ENCODE measurements at places on chromosomes 1 and 21.

DNA sequence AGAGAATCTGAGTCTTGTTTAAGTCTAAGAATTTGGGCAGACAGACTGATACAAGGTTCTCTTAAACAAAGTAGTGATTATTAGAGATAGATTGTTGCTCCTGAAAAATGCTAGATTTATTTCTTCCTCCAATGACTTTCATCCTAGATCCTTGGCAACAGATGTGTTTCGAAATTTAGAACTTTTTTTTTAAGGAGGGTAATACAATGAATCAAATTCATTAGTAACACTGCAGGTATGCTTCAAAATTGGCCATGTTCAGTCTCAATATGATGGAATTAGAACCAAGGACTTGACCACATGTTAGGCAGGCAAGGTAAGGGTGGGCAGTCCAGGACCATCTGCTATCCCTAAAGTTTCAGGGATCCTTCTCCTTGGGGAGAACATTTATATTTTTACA lies 4.5 kb upstream of the LCE1F start:
- DNase-seq, result no peak

- no peak for DNase-seq
These were observed 134.0 kb upstream of the ARHGEF16 start for GRCh38 chr1:3320246-3321152.

- peak; percentile 4 for DNase-seq
These were observed 224.6 kb downstream of the FAF1 start for GRCh38 chr1:50735443-50735842.

- no peak for DNase-seq
These were observed 111.1 kb downstream of the CLEC20A start for GRCh38 chr1:178385662-178386061.

DNA sequence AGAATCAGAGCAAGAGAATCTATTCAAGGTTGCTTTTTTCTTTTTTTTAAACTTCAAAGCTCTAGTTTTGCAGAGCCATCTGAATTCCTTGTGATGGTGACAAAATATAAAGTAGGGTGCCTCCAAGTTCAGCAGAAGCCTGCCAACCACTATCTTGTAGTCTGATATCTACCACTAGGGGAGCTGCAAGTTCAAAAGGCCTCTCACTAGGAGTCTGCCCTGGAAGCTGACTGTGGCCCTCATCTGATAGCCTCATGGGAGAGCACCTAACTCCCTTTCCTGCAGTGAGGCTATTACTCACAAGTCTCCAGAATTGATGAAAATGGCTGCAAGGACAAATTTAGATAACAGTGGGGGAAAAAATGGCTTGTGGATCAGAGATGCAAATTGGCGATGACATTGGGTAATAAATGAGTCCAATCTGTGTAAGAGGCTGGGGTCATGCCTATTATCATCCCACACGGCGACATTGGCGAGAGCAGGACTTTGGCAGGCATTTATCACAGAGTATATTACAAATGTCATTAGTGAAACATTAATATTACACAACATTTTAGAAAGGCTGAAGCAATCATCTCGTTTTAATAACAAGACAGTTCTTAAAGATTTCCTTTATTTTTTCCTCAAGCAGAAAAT lies 10.7 kb upstream of the ZP4 start:
- peak; percentile 42 for DNase-seq

DNA sequence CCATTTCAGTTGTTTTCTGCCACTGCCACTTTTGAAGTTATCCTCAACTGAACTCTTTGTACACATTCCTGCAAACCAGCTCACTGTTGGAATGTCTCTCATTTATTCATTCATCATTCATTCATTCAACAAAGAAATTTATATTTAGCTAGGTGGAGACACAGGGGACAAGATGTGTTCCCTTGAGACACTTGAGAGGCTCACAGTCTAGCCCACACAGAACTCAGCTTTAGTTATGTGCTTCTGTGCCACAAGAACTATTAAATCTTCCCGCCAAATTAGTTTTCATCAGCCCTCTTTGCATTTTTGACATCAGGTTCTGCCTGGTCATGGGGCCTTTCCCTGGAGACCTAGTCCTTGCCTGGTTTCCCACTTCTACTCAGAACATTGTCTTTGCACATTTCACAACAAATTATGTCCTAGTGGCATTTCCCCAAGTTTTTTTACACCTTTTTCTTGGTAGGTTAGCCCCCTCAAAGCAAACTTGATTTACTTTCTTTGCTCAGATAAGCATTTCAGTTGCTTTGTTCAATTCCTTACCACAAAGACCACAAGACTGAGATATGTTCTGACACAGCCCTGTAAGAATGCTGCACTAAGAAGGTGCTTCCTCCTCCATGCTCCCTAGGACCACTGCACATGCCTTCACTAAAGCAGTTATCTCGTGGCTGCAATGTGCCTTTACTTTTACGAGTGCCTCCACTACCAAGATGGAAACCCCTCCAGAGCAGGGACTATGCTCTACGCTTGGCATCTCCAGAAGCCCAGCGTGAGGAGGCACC lies 31.0 kb downstream of the ILDR2 start:
- no peak for DNase-seq

DNA sequence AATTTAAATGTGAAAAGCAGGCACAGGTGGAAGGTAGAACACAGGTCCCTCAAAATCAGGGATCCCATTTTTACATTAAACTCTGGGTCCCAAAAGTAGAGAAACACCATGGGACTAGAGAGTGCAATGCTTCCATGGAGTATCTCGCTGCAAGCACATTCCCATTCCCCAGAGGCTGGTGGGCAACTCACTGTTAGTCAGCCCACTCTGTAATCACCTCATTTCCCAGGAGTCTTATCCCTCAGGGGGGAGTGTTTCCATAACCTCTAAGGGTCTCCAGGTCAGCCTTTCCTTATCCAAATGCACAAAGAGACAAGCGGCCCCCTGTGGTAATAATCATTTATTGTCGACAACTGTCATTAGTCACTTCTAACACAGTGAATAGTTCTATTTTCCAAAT lies 490.1 kb upstream of the LRRC7 start:
- DNase-seq, result no peak

GRCh38 chr21:36544545-36544944 lies 64.6 kb upstream of the CLDN14 start:
- DNase-seq, result no peak

- peak; percentile 24 for DNase-seq
These were observed 36.1 kb upstream of the RGS1 start for GRCh38 chr1:192539297-192540092.

GRCh38 chr1:246727594-246727993 lies 3.4 kb downstream of the SCCPDH start:
- no peak for DNase-seq

DNA sequence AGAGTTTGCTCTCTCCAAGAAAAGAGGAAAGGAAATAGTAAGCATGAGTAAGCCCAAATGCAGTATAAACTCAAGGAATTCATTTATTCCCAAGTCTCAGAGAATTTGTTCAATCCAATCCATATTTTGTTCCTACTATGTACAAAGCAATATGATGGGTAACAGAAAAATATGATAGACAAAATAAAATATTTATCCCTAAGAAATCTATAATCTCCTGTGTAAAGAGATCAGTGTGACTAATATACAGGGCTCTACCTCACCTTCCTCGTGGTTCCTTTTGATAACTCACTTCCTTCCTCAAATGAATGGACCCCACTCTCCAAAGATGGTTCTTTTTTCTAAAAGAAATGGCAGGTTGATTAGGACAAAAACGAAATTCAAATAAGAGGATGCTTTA lies 7.6 kb downstream of the CLSPN start:
- no peak for DNase-seq

GRCh38 chr1:203596673-203597210 lies 29.9 kb upstream of the ATP2B4 start:
- no peak for DNase-seq

- no peak for DNase-seq
These were observed 33.7 kb downstream of the RAB3B start for GRCh38 chr1:51956528-51957509.

GRCh38 chr1:219503604-219504003 lies 109.3 kb downstream of the ZC3H11B start:
- no peak for DNase-seq

DNA sequence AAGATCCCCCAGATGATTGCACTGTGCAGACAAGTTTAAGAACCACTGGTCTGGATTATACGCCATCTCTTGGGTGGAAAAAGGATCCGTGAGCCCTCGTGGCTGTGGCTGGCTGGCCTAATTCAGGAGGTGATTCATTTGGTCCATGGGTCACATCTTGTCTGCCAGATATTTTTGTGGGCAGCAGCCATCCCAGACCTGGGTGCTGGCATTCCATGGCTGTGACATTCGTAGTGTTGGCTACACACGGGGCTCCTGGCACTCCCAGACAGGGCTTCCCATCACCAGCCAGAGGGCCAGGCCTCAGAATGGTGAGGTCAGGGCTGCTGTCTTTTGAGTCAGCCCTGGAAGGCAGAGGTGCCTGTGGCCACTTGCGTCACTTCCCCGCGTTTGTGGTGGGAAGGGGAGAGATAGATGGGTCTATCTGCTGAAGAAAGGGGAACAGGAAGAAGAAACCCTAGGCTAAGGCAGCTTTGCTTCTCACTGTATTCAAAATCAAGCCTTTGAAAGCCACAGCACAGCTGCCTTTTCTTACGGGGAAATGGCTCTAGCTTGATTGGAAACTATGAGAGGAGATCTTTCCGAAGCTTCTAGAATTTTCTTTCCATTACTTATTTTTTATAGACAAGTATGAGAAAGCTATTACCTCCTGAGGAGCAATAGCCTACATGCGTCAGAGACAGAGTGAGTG lies 32.4 kb downstream of the EIF2D start:
- DNase-seq, result peak; percentile 68

- DNase-seq, result no peak
These were observed 95.5 kb downstream of the KAZN start for GRCh38 chr1:14693949-14694348.

DNA sequence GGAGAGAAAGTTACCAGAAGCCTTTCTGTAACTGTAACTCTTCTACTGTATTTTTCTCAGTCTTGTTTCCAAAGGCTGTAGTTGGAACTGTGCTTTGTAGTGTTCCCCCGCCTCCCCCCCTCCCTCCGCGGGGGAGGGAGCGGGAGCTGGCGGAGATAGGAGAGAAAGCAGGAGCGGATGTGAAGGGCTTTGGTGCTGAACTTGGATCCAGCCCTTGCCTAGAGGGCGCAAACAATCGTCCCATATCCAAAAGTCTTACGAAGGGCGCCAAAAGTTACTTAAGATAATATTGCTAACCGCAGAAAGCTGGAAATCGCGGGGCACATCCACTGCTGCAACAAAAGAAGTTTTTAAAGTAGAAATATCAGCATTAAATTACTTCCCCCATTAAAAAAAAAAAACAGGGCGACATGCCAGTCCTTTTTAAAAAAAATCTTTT lies 2.4 kb upstream of the NFIA start:
- DNase-seq, result no peak

DNA sequence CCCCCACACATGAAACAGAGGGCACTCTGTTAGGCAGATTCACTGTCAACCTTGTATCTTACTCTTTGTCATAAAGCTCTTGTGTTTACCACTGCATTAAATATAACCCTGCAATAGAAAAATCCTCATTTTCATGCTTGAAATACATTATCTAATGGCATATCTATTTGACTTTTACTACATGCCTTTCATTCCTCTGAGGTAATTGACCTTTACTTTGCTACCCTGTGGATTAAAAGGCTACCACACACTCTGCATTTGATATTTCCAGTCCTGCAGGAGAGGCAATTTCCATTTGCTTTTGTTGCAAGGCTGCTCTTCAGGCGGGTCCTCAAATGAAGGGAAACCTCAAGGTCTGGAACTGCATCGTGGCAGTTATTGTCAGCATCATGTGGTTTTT lies 238.0 kb downstream of the NTNG1 start:
- DNase-seq, result no peak

DNA sequence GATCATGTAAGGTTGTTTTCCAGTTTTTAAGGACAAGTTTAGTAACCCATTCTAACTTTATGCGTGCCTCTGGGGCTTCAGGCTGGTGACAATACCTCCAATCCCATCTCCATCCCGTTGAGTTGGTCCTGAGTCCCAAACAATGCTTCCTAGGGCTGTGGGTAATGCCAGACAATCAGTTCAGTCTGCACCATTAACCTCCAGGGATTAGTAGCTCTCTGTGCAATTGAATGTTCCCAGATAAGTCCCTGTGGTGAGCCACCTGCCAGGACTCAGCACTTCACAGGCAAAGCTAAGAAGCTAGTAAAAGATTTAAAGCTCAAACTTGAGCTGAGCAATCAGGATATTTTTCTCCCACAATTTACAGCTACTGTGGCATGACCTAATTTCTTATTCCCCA lies 462.2 kb upstream of the PTBP2 start:
- DNase-seq, result no peak

GRCh38 chr1:116529199-116529631 lies 41.6 kb downstream of the CD58 start:
- no peak for DNase-seq

DNA sequence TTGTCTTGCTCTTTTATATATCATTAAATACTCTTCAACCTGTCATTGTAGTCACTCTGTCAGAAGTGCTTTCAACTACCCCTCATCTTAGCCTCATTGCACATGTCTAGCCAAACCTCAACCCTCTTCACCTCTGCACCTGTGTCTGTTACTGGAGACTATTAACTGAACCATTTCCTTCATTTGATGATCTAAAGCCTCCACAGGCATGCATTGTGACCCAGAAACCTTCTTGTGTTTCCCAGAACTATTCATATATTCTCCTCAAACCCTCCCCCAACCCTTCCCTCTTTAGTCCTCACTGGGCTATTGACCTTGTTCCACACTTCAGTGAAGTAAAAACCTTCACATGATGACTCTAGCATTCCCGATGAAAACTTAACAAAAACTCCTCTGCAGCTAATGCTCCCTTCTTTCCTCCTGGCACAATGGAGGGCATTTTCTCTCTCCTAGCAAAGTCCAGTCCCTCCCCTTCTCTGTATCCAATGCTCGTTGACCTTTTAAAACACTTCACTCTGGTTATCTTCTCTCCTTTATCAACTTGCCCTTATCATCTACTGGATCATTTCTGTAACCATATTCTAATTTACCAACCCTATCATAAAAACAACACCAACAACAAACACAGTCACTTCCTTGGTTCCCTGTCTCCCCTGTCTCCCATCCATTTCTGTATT lies 86.1 kb downstream of the BACH1 start:
- no peak for DNase-seq

- no peak for DNase-seq
These were observed 5.8 kb downstream of the TINAGL1 start for GRCh38 chr1:31581821-31582810.

GRCh38 chr1:186236921-186237320 lies 138.1 kb downstream of the TPR start:
- DNase-seq, result peak; percentile 54

DNA sequence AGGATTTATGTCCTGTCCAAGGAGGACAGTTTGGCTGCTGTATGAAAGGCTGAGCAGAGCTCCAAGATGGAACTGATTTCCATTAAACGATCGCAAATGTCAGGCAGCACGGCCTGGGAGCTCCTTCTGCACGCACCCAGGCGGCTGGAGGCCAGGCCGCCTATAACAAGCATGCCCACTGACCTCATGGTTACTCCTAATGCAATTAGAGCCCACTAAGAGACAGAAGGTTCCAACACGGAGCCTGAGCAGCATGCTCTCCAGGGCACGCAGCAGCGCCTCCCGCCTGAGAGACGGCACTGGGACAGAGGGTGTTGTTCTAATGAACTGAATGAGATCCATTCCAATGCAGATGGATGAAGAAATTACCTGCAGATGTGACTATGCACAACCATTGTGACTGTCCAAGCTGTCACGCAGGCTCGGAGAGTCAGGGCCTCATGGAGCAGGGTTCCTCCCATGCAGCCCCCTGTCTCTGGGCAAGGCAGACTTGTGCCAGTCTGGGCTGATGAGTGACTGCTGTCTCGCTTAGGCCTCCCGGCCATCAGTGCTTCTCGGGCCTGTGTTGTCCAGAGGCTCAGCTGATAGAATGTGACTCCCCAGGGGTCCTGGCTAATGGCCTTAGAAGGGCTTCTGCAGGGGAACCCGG lies 25.2 kb upstream of the CDCA8 start:
- no peak for DNase-seq

GRCh38 chr1:72063364-72064044 lies 218.8 kb downstream of the NEGR1 start:
- no peak for DNase-seq

Measured in H54 (cell line).